Neural cell (in vitro differentiated cells): ENCODE measurements at places on chromosomes 6 and 20. TPM values are rescaled to one million over a fixed set of nuclear protein-coding genes. Genes with fewer than 3 reads are reported as not detected.

The TP53TG5 gene
- polyA plus RNA-seq, result not detected in 2 replicates

The FGD2 gene
- not detected in 2 replicates for polyA plus RNA-seq

The CFAP61 gene
- polyA plus RNA-seq, result 0.42 TPM in 1 of 2 replicates, not detected in the other

The AVP gene
- polyA plus RNA-seq, result not detected in 2 replicates
